Stimulated activated CD4-positive, alpha-beta T cell treated with anti-CD3 and anti-CD28 coated beads, Interleukin-1b, Interleukin-23, amount 100 ng/mL, for 48 hours (primary cell): ENCODE measurements at places on chromosomes 12 and 14.

DNA sequence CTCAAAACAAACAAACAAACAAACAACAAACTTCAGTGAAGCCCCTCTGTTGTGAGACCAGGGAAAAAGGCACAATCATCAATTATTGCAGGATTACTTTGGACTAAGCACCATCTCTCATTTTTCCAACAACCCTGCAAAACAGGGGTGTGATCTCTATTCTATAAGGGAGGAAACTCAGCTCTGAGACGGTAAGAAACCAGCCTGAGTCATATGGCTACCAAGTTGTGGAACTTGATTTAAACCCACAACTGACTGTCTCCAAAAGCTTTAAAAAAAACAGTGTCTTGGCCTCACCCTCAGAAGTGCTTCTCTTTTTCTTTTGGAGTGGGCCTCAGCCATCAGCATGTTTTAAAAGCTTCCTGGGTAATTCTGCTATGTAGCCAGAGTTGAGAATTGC is 49.8 kb downstream of the RIN3 start:
- DNase-seq: no peak

GRCh38 chr12:101891462-101891971 is 14.1 kb downstream of the DRAM1 start:
- DNase-seq: no peak

- DNase-seq: no peak
Observed at GRCh38 chr14:75158843-75159614, 17.4 kb downstream of the TMED10 start.

GRCh38 chr14:32083315-32083624 is 6.2 kb downstream of the ARHGAP5 start:
- DNase-seq: no peak

DNA sequence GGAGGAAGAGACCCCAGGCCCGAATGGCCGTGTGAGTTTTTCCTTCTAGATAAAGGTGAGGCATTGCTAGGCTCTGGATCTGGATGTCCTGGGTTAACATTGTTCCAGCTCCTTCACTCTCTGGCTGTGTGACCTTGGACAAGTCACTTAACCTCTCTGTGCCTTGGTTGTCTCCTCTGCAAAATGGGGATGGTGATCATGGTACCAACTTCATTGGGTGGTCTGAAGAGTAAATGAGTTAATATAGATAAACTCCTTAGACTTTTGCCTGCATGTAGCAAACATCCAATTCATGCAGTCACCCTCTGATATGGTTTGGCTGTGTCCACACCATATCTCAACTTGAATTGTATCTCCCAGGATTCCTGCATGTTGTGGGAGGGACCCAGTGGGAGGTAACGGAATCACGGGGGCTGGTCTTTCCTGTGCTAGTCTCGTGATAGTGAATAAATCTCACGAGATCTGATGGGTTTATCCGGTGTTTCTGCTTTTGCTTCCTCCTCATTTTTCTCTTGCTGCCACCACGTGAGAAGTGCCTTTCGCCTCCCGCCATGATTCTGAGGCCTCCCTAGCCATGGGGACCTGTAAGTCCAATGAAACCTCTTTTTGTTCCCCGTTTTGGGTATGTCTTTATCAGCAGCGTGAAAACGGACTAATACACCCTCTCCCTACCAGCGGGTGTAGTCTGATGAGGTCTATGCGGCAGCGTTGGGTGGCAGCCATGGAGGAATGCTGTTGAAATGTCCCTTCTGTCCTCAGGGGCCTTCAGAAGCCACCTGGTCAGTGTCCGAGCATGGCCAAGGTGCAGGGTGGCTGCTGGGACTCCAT is 256.1 kb downstream of the GLT1D1 start:
- DNase-seq: no peak

GRCh38 chr12:55696796-55697462 is 10.8 kb downstream of the ITGA7 start:
- no peak for DNase-seq

- no peak for DNase-seq
Observed at GRCh38 chr12:65585648-65586602, 238.4 kb upstream of the HMGA2 start.

DNA sequence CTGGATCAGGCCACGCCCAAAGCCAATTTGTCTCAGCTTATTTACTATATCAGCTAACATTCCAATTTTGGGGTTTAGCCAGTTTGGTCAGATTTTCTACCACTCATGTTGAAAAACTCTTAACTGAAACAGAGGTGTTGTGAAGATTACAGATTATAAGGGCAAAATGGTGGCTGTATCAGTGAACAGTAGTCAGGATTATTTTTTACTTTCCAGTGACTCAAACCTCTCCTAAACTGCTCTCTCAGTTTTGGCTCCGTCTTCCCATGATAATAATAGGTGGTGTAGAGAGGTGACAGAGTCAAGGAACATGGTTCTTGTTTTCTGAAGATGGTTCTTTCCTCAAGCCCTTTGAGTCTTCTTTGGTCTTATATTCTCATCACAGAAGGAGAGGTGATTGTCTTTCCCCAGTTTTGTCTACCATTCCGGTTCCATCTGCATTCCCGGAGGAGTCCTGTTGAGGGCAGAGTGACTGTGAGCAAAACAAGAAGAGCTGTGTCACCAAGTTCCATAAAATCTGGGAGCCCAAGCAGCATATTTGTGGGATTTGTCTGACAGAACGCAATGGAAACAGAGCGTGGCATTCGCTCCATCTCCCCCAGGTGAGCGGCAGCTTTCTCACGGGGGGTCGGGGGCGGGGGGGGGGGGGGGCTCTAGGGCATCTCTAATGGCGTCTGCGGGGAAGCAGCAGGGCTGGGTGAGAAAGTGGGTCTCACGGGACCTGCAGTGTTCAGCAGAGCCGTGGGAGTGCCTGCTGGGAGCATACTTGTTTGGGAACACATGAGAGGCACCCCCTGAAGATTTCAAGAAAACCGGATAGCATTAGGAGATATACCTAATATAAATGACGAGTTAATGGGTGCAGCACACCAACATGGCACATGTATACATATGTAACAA is 59.1 kb downstream of the TBC1D30 start:
- no peak for DNase-seq

DNA sequence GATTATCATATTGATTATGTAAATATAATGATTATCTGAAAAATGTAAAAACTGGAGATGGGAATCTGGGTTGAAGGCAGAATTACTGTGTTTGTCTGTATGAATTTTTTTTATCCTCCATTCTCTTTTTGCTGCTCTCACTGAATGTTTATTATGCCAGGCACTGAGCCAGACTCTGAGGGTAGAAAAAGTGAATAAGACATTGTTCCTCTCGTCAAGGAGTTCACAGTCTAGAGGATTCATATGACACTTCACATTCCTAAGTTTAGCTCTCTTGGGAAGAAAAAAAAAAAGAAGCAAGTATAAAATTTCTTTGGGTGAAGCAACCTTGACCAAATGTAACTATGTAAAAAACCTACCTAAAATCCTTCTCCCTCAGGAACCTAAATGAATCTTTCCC is 120.9 kb upstream of the LMO3 start:
- no peak for DNase-seq

DNA sequence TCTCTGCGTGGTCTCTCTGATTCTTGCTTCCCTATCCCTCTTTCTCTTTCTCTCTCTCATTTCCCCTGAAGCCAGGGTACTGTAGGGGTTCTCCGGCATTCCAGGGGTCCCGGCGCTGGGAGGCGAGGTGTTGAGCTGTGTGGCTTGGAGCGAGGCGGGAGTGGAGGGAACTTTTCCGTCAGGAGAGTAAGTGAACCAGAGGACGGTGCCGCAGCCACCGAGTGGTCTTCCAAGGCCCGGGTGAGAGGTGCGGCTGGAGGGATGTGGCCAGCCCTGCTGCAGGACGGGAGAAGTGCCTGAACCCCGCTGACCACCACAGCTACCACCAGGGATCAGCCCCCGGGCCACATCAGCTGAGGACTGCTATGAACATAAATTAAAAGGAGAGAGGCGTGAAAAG is 68.2 kb upstream of the FAM181A start:
- no peak for DNase-seq

- peak; percentile 3 for DNase-seq
Observed at GRCh38 chr14:94081386-94081820, 293 bp downstream of the IFI27L1 start.

DNA sequence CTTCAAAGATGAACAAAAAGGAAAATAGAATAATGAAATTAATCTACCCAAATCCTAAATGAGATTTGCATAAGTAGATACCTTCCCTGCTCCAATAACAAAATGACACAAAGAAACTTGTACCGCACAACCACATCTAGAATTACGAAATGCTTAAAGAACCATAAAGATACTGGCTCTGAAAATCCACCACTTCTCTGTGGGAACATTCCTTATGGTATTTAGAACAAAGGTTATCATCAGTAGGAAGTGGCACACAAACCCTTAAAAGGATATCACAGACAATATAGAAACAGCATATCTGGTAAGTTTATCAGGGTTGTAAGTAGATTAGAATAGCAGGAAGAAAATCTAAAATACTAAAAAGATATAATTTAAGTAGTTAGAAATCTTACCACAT is 11.6 kb downstream of the IAPP start:
- no peak for DNase-seq

DNA sequence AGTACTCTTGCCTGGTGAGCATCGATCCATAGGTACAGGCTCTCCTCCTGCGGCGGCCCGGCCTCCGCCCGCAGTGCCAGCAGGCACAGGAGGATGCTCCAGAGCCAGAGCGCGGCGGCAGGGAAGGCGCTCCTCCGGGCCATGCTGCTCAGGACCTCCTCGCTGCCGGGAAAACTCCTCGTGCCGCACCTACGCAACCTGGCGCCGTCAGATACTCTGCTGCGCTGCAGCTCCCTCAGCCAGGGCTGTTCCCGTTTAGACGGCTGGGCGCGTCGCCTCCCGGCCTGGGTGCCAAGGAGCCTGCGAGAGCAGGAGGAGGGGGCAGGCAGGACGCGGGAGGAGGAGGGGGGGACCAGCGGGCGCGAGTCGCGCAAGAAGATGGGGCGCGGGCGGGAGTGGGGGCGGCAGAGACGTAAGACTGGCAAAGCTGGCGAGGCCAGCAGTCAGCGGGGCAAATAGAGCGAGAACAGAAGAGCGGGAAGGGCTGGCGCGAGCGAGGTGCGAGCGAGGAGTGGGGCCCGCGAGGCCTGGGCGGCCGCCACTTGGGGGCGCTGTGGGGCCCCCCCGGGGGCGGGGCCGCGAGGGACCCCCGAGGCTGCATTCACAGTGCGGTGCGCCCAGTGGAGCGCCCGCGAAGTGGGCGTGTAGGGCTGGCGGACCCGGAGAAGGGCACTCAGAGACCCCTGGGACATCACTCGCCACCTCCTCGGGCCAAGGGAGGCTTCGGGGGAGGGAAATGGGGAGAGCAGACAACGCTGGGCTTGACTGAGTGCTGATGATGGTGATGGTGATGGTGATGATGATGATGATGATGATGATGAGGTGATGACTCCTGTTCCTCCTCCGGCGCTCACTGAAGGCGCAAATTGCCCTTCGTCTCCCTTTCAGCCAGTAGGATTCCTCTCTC is at the start of gene WIF1:
Gene WIF1, minus strand, starts transcription at position 257 of the 907 bp plus-strand sequence. Its CDS starts 114 bp downstream, at position 143.
- DNase-seq: peak; percentile 13

DNA sequence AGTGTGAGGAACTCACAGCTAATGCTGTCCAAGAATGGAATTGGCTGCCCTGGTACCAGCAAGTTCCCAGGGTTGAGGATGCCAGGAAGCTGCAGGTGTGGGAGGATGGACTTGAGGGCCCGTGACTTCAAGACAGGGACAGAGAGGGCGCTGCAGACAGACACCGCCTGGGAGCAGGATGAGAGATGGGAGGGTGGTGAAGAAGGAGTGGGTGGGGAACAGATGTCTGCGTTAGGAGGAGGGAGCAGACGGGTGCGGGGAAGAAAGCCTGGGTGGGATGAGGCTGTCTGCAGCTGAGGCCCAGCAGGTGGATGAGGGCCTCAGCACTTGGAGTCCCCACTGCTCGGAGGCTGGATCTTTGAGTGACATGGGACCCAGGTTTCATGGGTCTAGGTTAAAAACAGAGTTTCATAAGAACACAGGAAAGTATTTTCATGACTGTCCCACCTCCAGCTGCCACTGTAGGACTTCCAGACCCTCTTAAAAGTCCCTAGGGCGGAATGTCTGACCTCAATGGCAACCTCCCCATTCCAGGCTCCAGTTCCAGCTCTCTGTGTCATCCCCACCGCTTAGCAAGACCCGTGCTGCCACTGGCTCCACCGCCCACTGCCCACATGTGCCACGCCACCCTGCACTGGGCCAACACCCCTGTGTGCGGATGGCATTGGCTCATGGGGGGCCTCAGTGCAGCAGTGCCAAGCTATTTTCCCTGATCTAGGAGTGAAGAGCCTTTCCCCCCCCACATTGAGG is 70.3 kb upstream of the SCN8A start:
- DNase-seq: no peak
